ENCODE measurements at places on chromosomes 5 and 9.
A peak's percentile ranks its signal among the peaks of the same experiment; 100 is the strongest.

GRCh38 chr9:85156652-85157051 is 487.1 kb downstream of the NTRK2 start:
- peak; percentile 37 for DNase-seq

DNA sequence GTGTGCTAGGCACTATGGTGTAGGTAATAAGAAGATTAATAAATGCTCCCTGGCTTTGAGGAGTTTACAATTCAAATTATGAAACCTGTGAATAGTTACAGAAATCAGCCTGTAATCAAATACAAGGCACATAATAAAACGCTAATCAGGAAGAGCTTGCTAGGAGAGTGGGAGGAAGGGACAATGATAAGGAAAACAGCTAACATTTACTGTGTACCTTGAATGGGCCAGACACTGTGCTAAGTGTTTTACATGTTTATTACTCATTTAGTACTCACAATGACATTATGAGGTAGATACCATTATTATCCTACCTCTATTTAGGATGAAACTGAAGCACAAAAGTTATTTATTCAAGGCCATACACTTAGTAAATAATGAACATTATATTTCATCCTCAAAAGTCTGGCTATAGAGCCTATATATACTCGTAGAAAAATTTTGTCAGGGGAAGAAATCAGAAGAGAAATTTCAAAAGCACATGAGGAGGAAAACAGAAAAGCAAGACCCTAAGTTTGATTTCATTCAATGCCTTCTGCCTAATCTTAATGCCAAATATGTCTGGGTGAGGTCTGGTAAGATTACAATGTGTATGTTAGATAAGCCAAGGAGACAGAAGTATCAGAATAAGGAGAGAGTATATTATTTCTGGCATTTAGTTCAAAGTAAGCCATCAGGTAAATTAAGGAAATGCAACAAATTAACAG is 35.9 kb downstream of the AFF4 start:
- no peak for DNase-seq

DNA sequence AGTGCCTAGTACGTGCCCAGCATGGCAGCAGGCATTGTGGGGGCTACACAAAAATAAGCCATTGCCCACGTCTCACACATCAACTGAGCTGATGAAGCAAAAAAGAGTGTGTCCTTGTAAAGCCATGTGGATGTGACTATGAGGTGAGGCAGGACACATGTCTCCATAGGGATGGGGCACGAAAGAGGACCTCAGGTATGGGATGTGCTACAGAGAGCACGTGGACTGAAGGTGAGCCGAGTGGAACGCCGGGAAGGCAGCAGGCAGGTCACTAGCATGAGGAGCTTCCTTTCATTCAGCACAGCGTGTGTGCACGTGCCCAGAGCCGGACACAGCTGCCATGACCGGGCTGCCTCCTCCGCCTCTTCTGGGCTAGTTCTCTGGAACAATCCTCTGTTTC is 429.8 kb downstream of the SPOCK1 start:
- DNase-seq = no peak

DNA sequence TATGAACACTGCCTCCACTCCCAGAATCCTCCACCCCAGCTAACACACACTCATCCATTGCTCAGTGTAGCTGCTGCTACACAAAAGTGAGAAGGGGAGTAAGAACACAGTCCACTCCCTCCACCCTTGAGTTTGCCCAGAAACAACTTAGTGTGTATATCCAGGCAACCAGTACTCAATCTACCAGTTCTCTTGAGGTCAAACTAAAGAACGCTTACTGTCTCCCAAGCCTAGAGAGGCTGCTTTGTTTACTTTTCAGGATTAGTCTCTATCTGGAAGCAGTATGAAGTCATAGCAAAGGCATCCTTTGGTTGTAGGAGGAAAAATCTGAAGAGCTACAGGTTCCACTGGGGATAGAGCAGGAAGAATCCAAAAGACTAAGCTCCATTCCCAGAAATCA is 296.3 kb downstream of the KCNN2 start:
- DNase-seq = no peak

DNA sequence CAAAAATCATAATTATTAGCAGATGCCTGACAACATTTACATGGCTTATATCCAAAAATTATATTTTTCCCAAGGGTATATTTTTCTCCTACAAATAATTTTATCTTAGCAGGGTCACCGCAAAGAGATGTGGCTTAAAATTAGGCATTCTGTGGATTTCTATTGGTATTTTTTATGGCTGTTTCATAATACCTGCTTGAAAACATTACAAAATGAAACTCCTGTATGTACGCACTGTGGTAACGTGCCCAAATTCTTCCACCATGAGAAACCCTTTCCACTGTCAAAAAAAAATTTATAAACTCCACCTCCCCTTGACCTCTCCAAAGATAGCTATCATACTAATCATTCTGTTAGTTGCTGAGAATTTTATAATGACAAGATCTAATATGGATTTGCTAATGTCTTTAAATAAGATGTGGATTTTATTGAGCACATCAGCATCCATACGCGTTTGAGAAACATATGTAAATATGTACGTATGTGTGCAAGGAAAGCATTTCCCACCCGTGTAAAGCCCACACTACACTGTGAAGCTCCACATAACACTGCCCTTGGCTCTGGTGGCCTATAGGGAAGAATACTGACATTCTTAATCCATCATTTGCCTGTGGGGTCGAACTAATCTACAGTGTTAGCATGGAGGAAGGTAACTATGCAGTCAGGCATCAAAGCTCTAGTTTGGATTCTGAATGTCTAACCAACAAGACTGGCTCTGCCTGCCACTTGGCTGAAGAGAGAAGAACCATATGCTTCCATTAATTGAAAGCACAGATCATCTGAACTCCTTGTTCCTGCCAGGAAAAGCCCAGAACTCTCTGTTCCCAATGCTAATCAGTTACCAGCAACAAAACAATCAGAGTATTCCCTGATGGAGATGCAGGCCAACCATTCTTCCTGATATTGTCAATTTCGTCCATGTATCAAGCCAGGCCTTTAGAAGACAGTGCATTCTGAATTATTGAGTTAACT is 244.7 kb downstream of the SPOCK1 start:
- no peak for DNase-seq

DNA sequence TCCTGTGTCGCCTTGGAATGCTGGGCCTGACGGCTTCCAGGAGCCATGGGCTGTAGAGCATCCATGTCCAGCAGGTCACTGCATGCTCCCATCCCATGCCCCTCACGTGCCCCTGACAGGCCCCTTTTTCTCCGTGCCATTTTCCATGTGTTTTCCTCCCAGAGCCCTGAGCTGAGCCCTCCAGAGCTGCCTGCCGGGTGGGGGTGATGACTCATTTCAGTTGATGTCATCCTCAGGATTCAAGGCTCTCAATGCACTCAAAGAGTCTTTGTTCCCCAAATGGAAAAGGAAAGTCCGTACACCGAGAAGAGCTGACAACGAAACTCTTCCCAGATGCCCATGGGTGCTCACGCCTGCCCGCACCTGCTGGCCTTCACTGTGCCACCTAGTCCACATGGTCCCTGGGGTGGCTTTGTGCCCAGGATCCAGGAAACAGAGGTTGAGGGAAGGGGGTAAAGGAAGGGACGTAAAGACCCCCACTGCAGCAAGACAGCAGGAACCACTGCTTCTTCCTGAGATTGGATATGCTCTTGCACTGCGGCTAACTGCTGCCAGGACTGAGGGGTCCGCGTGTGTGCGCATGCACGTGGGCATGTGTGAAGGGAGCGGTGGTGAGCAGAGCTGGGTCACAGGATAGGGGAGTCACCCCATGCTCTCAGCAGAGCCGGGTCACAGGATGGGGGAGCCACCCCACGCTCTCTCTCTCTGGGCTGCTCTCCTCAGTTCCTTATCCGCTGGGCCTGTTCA is 27.6 kb downstream of the COL15A1 start:
- DNase-seq = no peak

DNA sequence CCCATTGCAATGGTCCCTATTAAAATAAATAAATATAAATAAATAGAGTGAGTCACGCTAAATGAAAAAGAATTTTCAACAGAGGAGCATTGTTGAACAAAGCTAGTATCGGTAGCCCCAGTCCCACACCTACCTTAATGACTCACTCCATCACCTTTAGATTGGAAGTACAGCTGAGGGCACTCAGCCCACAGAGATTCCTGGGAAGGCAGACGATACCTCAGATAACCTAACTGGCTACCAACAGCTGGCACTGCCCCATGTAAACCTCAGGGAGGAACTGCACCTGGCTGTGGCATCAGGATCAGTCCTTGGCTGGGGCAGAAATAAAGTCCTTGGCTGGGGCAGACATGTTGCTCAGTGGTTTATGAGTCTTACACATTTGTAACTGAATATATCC is 49.3 kb downstream of the SPRY4 start:
- no peak for DNase-seq

DNA sequence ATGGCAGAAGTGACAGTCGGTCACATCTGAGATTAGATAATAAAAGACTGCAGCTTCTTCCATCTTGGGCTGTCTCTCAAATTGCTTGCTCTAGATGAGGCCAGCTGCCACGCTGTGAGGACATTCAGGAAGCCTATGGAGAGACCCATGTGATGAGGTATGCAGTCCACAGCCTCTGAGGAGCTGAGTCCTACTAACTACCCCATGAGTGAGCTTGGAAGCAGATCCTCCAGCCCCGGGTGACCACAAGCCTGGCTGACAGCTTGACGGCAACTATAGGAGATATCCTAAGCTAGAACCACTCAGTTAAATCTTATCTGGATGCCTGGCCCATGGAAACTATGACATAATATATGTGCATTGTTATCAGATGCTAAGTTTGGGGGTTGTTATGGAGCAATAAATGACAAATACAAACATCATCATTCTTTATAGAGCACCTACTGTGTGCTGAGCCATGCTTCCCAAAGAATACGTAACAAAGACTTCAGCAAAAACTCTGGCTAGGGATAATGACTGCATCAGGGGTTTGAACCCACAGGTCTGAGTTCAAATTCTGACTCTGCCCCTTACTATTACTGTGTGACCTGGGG is 26.7 kb downstream of the KCNV2 start:
- no peak for DNase-seq

- DNase-seq = no peak
Measured at GRCh38 chr9:73199886-73200285, 48.2 kb downstream of the ANXA1 start.

DNA sequence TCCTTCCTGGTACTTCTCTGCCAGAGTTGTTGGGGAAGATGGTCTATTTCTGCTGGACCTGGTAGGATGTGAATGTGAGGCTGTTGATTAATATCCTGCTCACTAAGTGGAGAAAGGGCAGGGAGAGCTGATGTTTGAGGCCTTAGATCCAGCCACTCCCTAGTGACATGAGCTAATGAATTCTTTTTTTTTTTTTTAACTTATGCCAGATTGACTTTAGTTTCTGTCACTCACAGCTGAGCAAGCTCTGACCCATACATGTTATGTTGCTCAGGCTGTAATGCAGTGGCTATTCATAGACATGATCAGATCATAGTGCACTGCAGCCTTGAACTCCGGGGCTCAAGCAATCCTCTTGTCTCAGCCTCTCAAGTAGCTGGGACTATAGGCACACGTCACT is 75.1 kb upstream of the SPRY4 start:
- no peak for DNase-seq
